Activated CD4-positive, alpha-beta T cell treated with anti-CD3 and anti-CD28 coated beads, Interleukin-2, amount 50 U/mL, for 1 hour (primary cell): ENCODE measurements at places on chromosomes 1 and 21.
A peak's percentile ranks its signal among the peaks of the same experiment; 100 is the strongest.

GRCh38 chr1:169468982-169469381 lies 16.8 kb downstream of the SLC19A2 start:
- no peak for DNase-seq

GRCh38 chr1:236920286-236920894 lies 83.9 kb downstream of the MT1HL1 start:
- no peak for DNase-seq

DNA sequence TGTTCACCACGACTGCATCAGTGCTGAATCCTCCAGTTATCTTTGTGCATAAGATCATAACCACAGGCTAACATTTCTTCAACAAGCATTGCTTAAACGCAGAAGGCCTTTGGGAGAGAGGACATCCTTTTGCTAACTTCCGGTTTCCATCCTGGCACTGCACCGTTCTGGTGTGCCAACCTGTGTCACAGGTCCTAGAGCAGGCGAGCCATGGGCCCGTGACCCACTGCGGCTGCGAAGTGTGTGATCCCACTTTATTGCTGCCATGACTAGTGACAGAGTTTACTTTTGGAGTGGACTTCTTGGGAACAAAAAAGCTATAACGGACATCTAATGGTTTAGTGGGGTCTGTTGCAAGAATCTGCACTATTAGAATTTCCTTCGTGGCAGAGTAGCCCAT lies 42.9 kb downstream of the ADAMTS5 start:
- no peak for DNase-seq

GRCh38 chr1:244915736-244916135 lies 51.4 kb upstream of the HNRNPU start:
- no peak for DNase-seq

DNA sequence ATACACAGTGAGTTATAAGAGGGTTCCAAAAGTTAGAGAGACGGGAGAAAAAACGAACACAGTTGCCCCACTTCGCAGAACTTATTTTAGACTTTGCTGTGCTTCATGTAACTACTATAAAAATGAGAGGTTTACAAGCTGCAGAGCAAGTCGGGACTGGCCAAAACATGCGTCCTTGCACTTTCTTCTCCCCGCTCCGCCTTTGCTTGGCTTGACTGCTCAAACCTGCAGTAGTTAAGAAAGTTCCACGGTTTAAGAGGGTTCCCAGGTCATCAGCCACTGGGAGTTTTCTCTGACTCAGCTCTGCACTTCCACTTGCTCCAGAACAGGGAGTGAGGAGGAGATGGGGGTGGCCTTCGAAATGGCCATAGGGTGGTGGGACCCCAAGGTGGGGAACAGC lies 36.2 kb downstream of the CLIC6 start:
- no peak for DNase-seq

- DNase-seq, result no peak
These were observed 11.0 kb upstream of the DENND1B start for GRCh38 chr1:197786280-197786679.

GRCh38 chr1:244066954-244067716 lies 16.1 kb downstream of the ZBTB18 start:
- DNase-seq, result no peak

DNA sequence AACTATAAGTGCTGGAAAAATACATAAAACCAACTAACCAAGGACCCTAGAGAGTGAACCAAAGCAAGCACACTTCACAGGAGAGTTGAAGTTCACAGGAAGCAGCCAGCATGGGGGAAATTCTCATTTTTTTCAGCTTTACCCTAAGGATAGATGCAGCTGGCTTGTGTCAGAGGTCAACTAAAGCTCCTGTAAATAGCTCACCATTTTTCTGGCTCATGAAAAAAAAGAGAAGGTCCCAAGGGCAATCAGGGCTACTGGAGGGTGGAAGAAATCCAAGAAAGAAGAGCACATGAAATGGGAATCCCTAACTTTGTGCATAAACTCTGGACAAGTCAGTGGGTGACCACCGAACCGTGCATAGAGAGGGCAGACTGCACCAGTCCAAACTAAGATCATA lies 58.3 kb downstream of the KCNJ15 start:
- DNase-seq, result no peak

DNA sequence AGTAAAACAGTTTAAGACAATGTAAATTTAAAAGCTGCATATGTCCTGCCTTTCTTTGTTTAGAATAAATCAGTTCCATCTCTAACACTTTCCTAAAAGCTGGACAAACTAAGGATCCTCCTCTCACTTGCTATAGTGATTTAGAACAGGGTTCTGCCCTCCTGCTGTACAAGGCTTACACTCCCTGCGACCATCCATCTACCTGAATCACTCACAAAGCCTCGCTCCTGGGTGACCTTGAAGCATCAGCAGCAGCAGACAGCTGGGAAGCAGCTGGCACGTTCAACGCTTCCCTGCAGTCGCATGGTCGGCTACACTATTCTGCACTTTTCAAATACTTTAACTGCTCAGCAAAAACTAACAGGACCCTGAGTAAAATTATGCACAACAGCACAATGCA lies 128.0 kb downstream of the NTPCR start:
- no peak for DNase-seq

DNA sequence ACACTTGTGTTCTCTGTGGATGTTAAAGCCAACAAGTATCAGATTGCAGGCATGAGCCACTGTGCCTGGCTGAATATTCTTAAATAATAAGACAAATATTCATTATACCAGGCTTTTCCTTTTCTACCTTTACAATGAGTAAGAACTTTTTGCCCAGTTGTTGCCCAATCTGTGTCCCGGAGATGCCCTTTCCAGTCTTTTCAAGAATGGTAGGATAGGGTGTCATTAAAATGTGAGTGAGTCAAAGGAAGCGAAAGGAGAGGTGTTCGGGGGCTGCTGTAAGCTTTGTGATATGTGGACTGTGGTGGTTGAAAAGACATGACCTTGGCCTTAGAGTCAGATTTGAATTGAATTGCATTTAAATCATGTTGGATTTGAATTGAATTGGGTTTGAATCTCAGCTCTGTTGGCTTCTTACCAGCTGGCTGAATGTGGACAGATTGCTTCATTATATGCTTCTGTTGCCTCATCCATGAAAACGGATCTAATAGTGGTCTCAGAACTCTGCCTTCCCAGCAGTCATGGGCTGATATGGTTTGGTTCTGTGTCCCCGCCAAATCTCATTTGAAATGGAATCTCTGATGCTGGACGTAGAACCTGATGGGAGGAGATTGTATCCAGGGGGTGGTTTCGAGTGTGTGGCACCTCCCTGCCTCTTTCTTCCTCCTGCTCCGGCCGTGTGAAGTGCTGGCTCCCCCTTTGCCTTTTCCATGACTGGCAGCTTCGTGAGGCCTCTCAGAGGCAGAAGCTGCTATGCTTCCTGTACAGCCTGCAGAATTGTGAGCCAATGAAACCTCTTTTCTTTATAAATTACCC lies 22.7 kb upstream of the AADACL3 start:
- DNase-seq, result no peak

DNA sequence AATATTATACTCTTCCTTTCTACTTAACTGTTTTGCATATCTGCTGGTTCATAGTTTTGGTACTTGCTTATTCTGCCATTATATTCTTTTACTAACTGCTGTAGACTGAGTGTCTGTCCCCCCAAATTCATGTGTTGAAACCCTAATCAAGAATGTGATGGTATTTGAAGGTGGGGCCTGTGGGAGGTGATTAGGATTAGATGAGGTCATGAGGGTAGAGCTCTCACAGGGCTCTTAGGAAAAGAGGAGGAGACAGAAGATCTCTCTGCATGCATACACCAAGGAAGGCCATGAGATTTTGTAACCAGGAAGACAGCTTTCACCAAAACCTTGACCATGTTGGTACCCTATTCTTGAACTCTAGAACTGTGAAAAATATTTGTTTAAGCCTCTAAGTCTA lies 354.1 kb upstream of the B3GALT2 start:
- no peak for DNase-seq

- DNase-seq, result no peak
These were observed 8.1 kb downstream of the MTHFR start for GRCh38 chr1:11797525-11798216.

GRCh38 chr21:39384674-39385298 lies 35.9 kb upstream of the HMGN1 start:
- DNase-seq, result no peak

- DNase-seq, result no peak
These were observed 689 bp upstream of the GPR137B start for GRCh38 chr1:236141447-236142252.

GRCh38 chr1:156767879-156768604 lies 707 bp downstream of the PRCC start:
- peak; percentile 41 for DNase-seq

DNA sequence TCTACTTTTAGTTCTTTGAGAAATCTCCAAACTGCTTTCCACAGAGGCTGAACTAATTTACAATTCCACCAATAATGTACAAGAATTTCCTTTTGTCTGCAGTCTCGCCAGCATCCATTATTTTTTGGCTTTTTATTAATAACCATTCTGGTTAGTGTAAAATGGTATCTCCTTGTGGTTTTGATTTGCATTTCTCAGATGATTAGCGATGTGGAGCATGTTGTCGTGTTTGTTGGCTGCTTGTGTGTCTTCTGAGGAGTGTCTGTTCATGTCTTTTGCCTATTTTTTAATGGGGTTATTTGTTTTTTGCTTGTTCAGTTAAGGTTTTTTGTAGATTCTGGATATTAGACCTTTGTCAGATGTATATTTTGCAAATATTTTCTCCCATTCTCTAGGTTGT lies 131.5 kb downstream of the MAST2 start:
- DNase-seq, result no peak

- no peak for DNase-seq
These were observed 55.8 kb downstream of the CHD5 start for GRCh38 chr1:6124341-6124740.

GRCh38 chr1:232599178-232600041 lies 30.5 kb downstream of the SIPA1L2 start:
- DNase-seq, result no peak

DNA sequence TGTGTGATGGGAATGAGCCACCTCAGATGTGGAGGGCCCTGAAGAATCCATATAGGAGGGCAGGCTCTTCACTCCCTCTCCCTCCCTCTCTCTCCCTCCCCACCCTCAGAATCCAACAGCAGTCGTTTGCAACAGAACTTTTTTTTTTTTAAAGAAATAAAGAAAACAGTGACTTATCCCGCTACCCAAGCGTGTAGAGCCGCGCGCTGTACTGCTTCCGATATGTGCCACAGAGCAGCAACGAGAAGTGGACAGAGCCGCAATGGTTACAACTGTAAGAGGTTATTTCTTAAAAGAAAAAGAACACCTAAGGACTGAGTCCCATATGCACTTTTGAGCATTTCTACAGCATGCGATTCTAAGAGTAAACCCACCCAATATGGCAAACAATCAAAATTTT lies 7.4 kb upstream of the NADK start:
- no peak for DNase-seq

- no peak for DNase-seq
These were observed 27.3 kb downstream of the GPR157 start for GRCh38 chr1:9101510-9102146.

- no peak for DNase-seq
These were observed 48.2 kb upstream of the TNFSF4 start for GRCh38 chr1:173255214-173255813.

GRCh38 chr1:147171399-147172167 lies 687 bp downstream of the PRKAB2 start:
- DNase-seq, result no peak

- no peak for DNase-seq
These were observed 4.6 kb upstream of the FOXD3 start for GRCh38 chr1:63317817-63318152.

- DNase-seq, result no peak
These were observed 5.5 kb upstream of the PTP4A2 start for GRCh38 chr1:31943546-31944184.

DNA sequence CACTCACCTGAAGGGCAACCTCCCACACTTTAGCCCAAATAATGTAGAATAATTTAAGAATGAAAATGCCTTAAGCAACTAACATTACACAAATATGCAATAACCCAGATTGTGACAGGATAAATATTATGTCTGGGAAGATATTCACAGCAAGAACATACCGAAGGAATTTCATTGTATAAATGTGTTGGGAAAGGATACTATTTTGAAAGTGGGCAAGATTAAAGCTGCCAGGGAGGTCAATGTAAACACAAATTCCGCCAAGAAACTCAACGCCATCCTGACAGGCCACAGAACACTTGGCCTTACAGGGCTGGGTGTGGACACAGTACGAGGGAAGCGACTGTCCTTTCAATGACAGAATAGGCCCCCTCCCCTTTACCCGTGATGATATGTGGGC lies 173.3 kb downstream of the RUNX1 start:
- no peak for DNase-seq

GRCh38 chr1:28509705-28510272 lies 3.9 kb downstream of the RCC1 start:
- DNase-seq, result peak; percentile 30

GRCh38 chr1:189374816-189375215 lies 1102.8 kb downstream of the BRINP3 start:
- no peak for DNase-seq

- no peak for DNase-seq
These were observed 52.9 kb downstream of the ATP1A1 start for GRCh38 chr1:116425987-116426386.

- no peak for DNase-seq
These were observed 36.3 kb downstream of the MSTO1 start for GRCh38 chr1:155646307-155646706.

GRCh38 chr1:210681158-210681557 lies 352.5 kb downstream of the HHAT start:
- no peak for DNase-seq

DNA sequence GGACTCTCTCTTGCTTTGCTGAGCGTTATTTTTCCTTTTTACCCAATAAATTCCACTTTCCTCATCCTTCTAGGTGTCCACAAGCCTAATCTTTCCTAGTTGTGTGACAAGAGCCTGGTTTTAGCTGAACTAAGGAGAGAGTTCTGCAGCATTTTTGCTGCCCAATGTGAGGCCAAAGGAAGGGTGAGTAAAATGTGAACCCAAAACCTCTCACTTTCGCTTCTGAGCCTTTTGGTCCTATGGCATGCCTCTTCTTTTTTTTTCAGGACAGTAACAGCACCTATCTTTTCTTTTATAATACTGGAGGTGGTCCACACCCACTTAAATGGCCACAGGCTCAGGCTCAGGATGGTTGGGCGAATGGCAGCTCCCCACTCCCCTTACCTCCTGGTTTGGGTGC lies 111.1 kb downstream of the COP1 start:
- no peak for DNase-seq

DNA sequence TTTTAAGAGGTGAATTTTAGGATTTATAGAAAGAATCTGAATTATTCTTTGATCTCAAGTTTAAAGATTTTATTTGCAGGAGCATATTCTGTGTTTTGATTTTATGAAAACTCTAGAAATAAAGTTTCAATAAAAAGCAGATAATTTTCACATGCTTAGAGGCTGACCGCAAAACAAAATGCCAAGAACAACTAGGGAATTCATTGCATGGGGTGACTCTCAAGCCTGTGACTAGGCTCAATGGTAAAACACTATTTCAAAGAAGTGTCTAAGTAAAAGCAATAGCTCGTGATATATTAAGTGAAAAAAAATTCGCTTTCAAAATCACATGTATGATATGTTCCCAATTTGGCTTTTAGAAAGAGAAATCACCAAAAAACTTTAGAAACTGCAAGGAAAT lies 49.6 kb downstream of the RPL5 start:
- no peak for DNase-seq

GRCh38 chr1:110951161-110951560 lies 12.6 kb downstream of the LRIF1 start:
- no peak for DNase-seq

- no peak for DNase-seq
These were observed 32.4 kb upstream of the PPP1R15B start for GRCh38 chr1:204443871-204444581.
